ENCODE measurements at places on chromosomes 12 and 14. TPM values are rescaled to one million over a fixed set of nuclear protein-coding genes. Genes with fewer than 3 reads are reported as not detected.

GRCh38 chr12:68896881-68897540, 36.0 kb downstream of the CPM start:
- DNase-seq = no peak

DNA sequence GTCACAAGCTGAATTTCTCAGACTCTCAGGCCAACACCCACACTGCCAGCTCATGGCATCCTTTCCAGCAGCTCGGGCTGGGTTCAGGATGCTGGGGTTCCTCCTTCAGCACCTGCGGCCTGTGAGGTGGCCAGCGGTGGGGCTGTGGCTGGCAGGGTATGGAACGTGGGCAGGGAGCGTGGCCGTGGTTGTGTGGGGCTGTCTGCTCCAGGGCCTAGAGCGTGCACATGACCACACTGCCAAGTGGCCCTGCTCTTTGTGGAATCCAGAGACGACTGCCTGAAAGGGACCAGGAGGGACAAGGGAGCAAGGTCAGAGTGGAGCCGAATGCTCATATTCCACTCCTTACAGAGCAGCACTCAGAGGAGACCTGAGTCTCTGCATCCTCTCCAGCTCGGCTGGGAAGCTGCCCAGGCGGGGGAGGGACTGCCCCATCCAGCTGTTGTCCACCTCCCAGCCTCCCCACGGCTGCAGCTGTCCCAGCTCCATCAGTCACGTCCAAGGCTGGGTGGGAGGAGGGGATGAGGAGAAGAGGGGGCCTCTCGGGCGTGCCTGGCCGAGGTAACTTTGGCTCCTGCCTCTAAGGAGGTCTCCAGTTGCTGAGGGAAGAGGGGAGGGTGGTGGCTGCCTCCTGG, 71.3 kb downstream of the TSPAN9 start:
- no peak for DNase-seq

DNA sequence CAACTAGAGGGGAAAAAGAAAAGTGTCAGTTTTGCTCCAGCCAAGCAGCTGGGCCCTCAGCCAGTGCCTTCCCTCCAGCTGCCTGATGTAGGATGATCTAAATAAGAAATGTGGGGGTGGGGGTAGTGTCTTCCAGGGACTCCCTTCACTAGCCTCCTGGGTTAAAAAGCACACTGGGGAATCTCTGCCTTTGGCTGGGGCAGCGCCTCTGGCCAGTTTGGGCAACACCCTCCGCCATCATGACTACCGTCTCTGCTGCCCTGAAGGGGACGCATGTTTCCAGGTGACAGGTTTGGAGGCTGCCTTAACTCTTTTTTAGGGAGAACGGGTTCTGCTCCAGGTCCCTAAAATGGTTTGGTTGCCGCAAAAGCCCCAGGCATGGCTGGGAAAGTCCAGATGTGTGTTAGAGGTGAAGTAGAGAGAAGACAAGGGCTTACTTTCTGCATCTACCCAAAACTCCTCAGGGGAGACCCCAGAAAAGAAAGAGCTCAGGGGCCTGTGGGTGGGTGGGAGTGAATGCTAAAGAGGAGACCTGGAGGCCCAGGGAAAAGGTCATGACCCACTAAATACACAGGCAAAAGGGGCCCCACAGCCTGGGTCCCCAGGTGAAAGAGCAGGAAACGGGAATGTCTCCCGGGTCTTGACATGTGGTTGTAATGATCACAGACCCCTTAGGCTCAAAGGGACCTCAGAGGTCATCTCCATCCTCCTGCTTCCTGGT, 132.8 kb upstream of the CCND2 start:
- no peak for DNase-seq

DNA sequence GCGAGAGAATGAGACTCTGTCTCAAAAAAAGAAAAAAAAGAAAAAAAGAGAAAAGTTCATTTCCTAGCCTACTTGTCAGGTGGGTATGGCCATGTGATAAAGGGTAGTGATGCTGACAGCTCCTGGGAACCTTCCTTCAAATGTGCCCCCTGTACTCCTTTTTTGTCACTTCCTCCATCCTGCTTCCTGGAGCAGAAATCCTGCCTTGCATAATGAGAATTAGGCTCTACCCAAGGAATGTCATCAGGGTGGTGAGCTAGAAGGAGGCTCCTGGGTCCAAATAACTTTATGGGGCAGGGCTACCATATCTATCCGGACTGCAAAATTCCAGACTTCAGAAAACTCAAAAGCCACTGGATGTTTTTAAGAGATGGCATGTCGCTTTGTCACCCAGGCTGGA, 27.8 kb upstream of the FBXO34 start:
- no peak for DNase-seq

The DDN gene
- total RNA-seq = 0.29 TPM

Measured in left cardiac atrium (tissue), 4 donors.